8988T (cell line): ENCODE measurements at places on chromosomes 12 and 14.

DNA sequence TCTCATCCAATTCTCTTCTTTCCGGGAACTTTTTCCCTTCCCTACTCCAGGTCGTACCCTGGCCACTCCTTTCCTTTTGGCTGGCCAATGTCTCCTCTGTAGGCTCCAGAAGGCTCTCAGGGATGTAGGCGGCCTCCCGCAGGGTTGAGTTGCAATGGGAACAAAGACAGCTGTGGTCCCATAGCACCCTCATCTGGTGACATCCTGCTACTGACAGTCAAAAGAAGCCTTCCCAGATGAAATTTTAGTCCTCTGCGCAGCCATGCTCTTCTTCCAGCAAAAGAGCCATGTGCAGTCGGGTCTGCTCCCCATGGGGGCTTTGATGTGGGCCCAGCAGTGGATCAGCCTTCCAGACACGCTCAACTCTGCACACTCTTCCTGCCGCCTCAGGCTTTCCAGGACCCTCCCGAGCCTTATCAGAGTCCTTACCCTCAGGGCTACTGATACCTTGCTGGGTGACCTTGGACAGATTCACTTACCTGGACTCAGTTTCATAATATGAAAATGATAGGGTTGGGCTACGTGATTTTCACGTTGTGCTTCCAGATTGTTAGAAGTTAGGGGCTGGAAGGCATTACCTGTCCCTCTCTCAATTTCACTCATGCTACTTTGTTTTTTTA is 5.5 kb upstream of the CELA1 start:
- no peak for DNase-seq

GRCh38 chr14:51147183-51147582 is 52.3 kb upstream of the TRIM9 start:
- no peak for DNase-seq

DNA sequence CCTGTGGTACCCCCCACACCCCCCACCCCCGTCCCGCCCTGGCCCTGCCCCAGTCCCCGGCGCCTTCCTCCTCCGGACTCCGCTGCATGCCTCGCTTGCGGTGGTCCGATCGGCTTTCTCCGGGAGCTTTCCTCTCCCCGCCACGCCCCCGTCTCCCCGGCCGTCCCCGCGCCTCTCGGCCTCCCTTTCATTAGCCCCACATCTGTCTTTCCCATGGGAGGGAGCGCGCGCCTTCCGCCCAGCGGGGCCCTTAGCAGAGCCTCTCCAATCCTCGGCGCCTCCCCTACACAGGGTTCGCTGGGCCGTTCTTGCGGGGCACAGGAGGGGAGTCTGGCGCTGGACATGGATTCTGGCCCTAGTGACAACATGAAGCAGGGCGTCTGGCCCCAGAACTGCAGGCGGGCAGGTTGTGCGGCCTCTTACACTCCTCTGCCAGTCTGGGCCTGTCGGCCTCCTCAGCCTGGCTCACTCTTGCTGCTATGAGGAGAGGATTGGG is 1.5 kb upstream of the EFS start:
- no peak for DNase-seq

DNA sequence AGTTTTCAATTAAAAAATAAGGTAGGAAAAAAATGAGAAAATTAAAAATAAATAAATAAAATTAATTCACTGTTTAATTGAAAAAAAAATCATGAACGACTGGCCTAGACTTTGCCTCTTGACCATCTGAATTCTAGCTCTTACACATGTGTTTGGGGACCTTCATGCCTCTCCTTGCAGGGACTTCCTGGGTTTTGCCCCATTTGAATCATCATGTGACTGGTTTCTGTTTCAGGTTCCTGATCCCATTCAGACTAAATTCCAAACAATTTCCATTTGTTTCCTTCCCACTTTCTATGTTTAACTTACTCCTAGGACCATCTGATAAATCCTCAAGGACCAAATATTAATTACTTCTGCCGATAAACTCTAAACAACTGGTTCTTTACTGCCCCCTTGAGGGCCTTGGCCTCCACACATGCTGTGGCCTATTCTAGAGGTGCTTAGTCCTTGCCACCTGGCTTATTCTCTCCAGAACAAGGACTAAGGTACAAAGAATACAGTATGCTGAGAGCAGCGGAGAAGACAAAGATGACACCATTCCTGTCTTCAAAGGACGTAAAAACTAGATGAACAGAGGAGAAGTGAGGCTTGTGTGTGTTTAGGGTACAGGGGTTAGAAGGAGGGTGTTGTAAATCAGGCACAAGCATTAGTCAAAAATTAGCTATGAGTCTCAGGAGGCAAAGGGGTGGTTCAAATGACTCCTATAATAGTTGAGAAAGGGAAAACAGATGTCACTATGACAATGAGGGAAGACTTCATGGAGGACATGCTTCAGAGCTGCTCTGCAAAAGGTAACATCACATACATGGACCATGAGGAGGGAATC is 125.8 kb upstream of the AVPR1A start:
- no peak for DNase-seq

GRCh38 chr12:34021071-34021470 is 1.2 kb upstream of the ALG10 start:
- no peak for DNase-seq

DNA sequence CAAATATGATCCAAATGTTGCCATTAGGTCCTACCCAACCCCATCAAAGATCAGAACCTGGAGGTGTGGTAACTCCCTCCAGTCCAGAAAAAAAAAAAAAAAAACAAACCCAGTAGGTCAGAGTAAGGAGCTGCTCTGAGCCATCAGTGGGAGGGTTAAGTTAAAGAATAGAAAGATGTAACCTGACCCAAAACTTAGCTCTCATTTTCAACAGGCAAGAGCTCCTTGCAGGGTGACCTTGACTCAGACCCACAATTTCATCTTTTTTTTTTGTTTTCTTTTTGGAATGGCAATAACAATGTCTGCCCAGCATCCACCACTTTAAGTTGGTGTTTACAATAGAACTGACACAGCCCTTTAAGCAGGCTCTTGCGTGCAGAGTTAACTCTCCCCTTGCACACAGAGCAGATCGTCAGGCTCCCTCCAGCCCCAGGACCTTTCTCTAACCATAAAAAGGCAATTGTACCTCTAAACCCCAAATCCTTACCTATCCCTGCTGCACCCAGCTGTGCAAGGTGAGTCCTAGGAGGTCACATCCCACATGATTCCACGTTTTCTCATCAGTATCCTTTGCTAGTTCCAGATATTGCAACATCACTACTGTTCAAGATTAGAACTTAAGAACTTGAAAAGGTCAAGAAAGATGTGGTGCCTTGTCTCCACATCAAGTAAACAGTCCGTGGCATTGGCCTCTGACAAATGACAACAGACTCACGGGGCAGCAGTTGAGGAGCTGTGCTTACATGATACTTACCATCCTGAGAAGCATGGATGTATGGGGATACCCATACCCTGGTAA is 178.6 kb upstream of the EEA1 start:
- no peak for DNase-seq

DNA sequence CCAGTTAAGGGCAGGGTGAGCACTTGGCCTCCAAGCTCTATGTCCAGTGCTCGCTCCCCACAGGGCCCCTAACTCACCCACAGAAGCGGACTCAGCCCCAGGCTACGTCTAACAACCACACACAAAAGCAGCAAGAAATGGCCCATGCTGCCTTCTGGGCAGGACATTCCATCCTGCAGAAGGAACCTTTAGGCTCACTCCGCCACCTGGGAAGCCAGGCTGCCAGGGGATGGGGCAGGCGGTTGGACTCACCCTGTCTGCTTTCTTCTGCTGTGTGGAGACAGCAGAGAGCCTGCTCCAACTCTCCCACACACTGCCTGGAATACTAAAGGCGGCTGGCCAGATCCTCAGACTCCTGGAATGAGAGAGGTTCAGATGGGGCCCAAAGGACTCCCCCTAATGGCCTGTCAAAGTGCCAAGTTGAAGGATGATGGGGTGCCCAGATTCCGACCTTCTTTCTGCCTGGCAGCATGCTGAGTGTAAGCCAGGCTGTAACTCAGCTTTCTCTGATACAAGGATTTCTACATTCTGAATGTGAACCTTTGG is 27.7 kb upstream of the BLTP3B start:
- DNase-seq, result no peak

DNA sequence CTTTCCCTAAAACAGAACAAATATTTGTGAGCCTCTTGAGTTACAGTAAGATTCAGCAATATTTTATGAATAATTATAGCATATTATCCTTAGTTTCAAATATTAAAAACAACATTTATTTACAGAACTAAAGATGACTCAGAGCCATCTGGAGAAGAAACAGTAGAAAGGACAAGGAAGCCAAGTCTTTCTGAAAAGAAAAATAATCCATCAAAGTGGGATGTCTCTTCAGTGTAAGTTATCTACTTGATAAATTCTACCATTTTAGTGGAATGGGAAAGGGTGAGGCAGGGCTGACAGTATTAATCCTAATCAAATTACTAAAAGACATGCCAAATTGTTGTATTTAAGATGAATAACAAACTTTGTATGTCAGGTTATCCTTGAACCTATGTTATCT is 88.1 kb downstream of the DNAI7 start:
- DNase-seq, result no peak

DNA sequence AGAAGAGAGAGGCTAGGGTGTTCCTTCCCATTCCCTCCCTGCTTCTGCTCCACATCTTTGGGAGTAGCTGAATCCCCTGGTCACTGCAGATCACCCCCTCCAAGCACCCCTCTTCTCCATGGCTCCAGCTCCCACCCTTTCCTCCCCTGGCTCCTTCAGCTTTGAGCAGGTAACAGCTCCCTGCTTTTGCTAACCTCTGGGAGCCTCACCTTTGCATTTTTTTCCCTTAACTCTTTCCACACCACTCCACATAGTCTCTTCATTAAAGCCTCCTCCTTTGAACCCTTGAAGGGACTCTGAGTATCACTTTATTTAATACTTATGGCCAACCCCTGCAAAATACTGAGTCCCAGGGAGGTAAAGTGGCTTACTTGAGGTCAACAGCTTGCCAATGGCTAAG is 25.7 kb upstream of the SERPINA6 start:
- no peak for DNase-seq

- DNase-seq, result no peak
These were observed 40.7 kb downstream of the RMST start for GRCh38 chr12:97503073-97503855.

- peak; percentile 37 for DNase-seq
These were observed 42.8 kb downstream of the KDM2B start for GRCh38 chr12:121537814-121538698.

- no peak for DNase-seq
These were observed 32.0 kb upstream of the CIPC start for GRCh38 chr14:77065851-77066577.

GRCh38 chr14:99597911-99598600 is 6.0 kb downstream of the CCDC85C start:
- DNase-seq, result no peak
